ENCODE measurements at places on chromosomes 7 and 10.

DNA sequence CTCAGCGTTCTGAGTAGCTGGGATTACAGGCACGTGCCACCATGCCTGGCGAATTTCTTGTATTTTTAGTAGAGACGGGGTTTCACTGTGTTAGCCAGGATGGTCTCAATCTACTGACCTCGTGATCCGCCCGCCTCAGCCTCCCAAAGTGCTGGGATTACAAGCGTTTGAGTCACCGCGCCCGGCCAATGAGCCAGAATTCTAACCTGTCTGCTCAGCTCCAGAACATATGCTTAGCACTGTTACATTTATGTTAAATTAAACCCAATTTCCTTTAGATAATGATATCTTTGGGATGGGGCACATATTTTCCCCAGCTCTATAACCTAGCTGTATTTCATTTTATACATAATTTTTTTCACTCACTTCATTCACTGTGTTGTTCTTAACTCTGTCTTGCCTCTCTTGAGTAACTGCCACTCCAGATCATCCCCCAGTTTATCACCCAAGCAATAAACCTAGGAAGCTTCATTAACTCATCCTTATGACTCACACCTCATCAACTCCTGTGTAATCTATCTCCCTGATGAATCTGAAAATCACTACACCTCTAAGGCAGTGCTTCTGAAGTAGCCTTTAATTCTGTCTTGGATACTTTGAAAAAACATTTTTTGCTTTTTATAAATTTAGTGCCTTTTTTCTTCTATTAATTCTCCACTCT lies 559.7 kb upstream of the ZWINT start:
- no peak for DNase-seq

GRCh38 chr10:129193148-129193547 lies 273.9 kb upstream of the MGMT start:
- no peak for DNase-seq

DNA sequence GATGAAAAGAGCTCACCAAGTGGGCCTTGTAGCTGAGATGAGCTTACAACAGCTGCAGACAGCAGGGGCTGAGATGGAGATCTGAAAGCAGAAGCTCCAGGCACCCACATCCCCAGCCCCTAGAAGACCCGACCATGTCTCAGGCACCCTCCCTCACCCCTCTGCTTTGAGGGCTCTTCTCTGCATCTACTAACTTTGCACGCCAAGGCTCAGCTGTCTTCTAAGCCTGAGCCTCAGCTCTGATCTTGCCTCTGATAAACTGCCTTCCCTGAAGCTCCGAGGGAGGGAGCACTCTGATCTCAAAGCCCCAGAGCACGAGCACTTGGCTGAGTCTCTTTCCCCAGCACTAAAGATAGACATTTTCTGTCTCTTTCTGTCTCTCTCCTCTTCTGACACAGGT lies 42.0 kb downstream of the ANXA8 start:
- DNase-seq, result no peak

DNA sequence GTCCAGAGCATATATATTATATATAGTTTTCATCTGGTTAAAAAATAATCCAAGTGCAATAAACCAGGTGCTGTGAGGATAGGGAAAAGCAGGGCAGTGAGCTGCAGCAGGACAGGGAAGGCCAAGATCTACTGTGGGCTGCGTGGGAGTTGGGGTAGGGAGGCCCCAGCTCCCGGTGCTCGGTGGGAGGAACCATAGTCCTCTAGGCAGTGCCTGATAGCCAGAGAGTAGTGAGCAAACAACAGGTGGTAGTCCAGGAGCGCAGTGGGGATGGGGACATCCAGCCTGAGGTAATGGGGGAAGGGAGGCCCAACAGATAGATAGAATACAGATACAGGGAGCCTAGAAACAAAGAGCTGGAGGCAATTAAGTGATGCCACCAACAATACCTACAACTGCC lies 4.1 kb upstream of the BMPR1A start:
- no peak for DNase-seq

GRCh38 chr7:29569648-29570047 lies 6.0 kb downstream of the PRR15 start:
- DNase-seq, result no peak

GRCh38 chr7:4240520-4241303 lies 441.4 kb upstream of the FOXK1 start:
- no peak for DNase-seq

Measured in activated naive CD8-positive, alpha-beta T cell treated with anti-CD3 and anti-CD28 coated beads, Interleukin-2, amount 50 U/mL, for 16 hours (primary cell).